ENCODE measurements at places on chromosomes 11 and 22.

- DNase-seq = no peak
Observed at GRCh38 chr11:75334976-75335375, 16.5 kb downstream of the ARRB1 start.

GRCh38 chr11:3085052-3085451 lies 27.8 kb upstream of the CARS1 start:
- no peak for DNase-seq

GRCh38 chr22:35212009-35212408 lies 45.3 kb upstream of the HMGXB4 start:
- no peak for DNase-seq

GRCh38 chr22:46934746-46935491 lies 172.5 kb downstream of the TBC1D22A start:
- peak; percentile 69 for DNase-seq

DNA sequence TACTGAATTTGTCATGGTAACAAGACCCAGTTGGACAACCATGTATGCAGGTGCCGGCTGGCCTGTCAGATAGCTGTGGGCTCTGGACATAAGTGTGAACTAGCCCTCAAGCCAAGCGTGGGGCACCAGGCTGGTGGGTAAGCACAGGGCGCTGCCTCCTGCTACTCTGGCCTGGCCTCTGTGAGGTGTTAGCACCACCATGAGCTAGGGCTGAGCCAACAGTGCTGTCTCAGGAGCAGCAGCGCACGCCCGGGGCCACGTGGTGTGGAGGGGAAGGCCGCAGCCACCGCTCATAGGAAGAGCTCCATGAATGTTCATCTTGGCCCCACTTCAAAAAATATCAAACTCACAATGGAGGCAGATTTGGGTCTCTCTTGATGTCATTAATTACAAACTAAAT lies 35.3 kb upstream of the GNB1L start:
- DNase-seq = peak; percentile 72

DNA sequence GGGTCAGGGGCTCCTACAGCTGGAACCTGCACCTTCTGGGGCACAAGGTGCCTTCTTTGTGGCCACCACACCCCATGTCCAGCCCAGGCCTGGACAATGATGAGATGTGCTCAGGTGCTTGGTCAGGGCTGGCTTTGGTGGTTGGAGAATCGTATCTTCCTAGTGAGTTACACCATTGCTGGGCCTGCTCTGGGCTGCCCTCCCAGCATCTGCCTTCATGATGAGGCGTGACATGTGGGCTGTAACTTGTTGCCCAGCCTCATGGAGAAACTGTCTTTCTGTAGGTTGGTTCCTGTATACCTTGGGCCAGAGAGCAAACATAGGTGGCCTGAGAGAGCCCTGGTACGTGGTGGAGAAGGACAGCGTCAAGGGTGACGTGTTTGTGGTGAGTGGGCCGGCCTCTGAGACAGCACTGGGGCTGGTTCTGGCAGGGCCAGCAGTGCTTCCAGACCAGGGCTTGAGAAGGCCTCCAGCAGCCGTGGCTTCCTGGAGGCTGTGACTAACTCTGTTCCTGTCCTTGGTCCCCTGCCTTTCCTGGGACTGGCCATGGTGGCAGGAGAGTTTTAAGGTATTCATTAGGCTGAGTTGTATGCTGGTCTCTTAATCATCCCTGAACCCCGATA lies 18.1 kb downstream of the TRMU start:
- DNase-seq = no peak

DNA sequence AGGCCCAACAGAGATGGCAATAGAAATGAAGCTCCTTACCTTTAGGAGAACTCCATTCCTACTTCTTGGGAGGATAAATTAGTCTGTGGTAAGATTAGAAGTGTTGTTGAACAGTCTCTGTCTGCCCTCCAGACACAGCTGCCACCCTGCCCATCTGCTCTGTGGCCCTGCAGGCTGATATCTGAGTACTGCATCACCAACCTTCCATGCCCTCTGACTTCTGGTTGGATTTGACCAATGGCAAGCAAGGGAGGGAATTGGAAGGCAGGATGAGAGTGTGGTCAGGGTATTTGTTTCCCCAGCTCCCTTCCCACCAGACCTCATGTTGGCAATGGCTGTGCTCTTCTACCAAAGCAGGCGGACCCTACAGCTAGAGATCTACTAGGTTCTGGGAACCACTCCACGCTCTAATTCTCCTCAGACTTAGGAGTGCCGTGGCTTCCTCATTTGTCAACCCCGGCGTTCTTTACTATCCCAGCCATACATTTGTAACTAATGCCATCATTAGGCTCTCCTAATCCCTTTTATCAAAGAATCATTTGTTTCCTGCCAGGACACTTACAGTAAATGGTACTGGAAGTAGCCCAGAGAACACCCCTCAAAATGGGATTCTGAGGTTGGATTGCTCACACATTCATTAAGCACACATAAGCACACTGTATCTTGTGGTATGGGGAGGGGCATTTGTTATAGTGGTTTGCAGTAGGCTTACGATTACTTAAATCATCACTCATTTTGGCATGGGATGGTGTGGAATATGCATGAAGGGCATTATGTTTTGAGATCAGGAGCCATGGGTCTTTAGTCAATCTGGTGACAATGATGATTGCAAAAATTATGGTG lies 35.4 kb upstream of the CD44 start:
- no peak for DNase-seq

DNA sequence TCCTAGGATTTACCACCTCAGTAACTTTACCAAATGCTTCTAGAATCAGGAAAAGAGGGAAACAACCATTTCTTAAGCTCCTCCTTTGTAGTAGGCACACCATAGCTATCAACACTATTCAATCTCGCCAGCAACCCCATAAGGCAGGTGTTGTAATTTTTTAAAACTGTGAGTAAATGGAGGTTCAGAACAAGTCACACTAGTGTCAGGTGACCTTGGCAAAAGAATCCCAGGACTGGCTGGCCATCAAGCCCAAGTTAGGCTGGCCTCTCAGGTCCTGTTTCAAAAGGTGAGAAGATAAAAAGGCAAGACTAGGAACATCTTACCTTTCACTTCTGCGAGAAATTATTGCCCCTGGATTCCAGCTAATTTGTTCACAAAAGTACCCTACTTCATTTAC lies 713 bp downstream of the TOP3B start:
- DNase-seq = no peak

DNA sequence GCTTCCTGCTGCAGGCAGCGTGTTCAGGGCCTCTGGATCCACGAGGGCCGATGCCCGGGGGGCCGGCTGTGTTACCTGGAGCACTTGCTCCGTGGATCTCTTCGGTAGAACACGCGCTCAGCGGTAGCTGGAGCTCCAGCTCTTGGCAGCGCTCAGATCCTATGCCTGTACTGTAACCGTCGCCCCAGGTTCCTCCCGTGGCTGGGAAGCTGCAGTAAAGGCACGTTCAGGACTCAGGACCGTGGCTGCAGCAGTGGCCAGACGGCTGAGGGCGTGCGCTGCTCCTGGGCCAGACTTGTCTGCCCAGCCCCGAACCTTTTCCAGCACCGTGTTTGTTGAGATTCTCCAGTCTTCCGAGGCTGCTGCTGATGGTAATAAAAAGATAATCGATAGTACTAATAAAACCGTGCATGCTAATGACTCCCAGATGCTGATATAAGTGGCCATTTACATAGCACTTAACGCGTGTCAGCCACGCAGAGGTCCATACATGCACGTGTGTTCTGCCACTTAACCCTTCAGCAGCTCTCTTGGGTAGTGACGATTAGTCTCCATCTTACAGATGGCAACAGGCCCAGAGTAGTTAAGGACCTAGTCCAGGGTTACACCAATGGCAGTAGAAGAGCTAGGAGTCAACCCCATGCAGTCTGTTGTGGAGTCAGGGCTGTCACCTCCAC lies 1.4 kb downstream of the MOV10L1 start:
- no peak for DNase-seq

- no peak for DNase-seq
Observed at GRCh38 chr22:26825960-26826935, 168.9 kb downstream of the MIAT start.

GRCh38 chr11:79413268-79413667 lies 27.6 kb downstream of the TENM4 start:
- DNase-seq = no peak

- DNase-seq = no peak
Observed at GRCh38 chr22:38775656-38776055, 18.3 kb downstream of the DNAL4 start.

DNA sequence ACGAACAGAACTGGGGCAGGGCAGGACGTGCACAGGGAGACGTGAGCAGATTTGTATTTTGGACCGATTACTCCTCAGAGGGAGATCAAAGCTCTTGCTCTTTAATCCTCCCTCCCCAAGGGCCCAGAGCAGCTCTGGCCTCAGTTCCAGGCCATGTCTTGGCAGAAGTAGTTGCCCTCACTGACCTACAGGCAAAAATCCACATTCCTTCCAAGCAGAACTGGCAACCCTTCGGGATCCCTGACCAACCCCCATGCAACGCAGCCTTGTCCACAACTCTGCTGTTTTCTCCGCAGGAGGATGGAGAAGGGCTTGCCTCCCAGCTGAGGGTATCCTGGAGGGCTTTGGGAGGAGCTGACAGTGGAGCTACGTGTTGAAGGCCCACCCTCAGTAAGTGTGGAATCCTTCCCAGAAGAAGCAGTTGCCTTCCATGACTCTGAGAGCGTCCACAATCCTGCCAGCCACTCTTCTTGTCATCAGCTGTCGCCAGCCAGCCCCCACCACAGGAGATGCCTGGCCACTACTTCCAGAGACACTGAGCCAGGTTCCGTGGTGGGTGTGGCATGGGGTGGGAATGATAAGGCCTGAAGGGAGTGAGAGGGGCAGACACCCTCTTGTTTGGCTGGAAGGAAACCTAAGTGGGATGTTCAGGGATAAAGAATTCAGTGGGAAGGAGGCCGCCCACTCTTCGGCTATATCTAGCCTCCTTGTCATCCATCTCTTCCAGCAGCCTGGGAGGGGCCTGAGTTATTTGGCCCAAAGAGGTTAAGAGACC lies 68.1 kb downstream of the PDE2A start:
- no peak for DNase-seq

DNA sequence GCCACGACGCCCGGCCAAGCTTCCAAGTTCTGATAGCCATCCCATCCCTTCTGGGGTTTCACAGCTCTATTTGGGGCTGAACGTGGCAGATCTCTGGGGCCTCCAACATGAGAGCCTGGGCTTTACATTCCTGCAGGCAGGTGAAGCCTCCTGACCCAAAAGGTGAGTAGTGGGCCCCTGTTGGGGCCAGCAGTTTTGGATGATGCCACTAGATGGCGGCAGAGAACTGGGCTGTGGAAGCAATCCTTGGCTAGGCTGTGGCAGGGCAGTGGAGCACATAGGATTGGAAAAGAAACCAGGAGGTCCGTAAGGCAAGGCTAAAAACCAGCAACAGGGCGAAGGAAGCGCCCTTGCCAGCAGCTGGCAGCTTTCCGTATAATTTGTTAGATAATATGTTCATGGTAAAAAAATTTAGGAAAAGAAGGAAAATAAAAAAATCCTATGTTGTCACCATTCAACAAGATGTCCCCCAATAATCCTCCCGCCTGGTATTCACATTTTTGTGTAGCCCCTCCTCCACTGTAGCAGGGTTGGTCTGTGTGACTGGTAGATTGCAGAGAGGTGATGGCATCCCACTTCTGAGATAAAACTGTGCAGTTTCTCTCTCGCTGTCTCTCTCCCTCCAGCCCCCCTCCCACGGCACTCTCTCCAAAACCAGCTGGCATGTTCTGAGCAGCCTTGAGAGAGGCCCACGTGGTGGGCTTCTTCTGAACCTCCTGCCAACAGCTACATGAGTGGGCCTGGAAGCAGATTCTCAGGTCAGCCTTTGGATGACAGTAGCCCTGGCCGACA lies 43.6 kb upstream of the OR4B1 start:
- peak; percentile 76 for DNase-seq

DNA sequence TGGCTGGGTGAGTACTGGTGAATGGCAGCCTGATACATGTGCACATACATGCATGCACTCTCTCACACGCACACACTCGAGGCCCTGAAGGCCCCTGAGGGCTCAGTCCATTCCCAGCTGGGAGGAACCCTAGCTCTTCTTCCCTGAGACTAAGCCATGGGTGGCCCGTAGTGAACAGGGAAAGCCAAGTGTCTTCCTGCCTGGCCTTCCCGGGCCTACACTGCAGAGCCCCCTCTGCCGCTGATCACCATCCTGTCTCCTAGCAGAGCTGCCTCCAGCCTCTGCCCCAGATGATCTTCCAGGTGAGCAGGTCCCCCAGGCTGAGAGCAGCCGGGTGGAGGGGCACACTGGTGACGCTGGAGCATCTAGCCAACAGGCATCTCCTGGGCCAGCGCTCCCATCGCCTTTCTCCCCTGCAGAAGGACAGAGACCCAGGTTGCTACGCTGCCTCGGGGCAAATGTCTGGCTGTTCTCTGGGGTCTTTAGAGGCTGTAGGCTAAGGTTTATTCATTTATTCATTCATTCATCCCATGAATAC lies 57.3 kb downstream of the CD82 start:
- DNase-seq = no peak

DNA sequence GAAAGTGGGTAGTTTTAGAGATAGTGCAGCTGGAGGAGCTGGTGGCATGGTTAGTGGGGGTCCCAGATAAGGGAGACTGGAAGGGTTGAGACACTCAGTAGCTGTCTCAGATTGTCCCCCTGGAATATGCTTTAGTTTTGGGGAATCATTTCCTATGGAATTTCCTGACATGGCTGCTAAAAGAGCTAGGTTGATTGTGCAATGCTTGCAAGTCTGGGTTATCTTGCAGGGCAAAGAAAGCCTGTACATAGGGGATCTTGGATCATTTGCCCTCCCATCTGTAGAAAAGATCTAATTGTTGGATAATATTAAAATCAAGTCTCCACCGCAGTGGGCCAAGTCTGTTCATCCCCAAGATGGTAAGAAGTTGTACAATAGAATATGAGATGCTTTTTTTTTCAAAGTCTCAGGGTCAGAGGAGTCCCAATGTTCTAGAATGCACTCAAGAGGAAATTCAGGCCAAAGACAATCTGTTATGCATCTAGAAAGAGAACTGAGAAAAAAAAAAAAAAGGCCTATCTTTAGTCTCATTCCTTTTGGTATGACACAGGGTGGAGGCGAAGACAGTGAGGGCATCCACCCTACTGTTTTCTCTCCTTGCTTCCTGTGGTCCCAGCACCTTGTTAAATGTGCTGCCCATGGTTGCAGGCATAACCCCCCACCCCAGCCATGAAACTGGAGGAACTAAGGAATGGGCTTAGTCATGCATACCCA lies 20.2 kb downstream of the MS4A6E start:
- no peak for DNase-seq

GRCh38 chr22:49411236-49411635 lies 416.4 kb downstream of the BRD1 start:
- DNase-seq = no peak

GRCh38 chr11:122264121-122264520 lies 148.1 kb upstream of the BLID start:
- DNase-seq = no peak
